Mesenchymal stem cell (in vitro differentiated cells and primary cell): ENCODE measurements at places on chromosomes 1 and 21.

- peak; percentile 55 for DNase-seq
Observed at GRCh38 chr1:165034136-165034809, 322.2 kb downstream of the LMX1A start.

- DNase-seq = no peak
Observed at GRCh38 chr1:228231189-228231588, 23.3 kb downstream of the OBSCN start.

DNA sequence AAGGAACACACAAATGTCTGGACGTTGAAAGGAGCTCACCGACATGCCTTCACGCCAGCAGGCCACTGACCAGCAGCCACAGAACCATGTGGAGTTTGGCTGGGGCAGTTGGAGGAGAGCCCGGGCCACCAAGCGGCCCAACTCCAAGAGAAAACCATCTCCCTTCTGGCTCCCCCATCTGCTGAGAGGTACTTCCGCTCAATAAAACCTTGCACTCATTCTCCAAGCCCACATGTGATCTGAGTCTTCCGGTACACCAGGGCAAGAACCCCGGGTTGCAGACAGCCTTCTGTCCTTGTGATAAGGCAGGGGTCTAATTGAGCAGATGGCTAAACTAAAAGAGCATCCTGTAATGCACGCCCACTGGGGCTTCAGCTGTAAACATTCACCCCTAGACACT is 24.4 kb downstream of the RGS4 start:
- no peak for DNase-seq

GRCh38 chr21:32957545-32957944 is 68.2 kb upstream of the OLIG2 start:
- DNase-seq = no peak
